ENCODE measurements at places on chromosomes 11 and 22.

DNA sequence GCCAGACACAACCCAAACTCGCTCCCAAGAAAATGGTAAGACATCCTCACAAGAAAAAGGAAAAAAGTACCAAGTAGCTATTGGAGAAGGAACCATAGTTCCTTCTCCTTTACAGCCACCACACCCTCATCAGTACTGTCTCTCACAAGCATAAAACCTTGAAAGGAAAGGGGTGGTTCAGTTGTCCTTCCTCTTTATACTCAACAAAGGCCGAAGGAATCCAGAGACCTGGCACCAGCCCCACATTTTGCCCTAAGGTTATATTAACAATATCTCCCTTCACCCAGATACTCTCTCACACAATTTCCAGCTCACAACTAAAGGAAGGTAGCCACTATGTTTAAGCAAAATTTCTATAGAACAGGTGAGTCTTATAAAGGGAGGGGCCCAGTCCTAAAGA, 8.5 kb downstream of the FHIP1B start:
- no peak for DNase-seq

GRCh38 chr11:71410363-71410966, 37.7 kb downstream of the DHCR7 start:
- DNase-seq: no peak

DNA sequence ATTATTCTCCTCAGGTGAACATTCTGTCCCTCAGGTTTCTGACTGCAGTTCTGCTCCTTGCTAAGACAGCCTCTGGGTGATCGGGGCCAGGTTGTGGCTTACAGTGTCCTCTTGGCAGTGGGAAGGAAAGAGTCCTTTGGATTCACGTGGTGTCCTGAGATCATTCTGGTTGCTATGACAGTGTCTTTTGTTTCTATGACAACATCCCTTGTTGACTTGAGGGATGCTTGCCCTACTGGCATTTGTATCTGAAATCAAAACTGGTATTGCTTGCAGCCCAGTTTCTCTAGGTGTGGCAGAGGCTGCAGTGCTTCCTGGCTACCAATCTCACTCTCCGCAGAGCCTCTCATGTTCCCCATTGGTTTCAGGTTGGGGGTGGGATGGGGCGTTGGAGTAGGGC, 151.8 kb upstream of the CCDC90B start:
- DNase-seq: no peak

- DNase-seq: no peak
Observed at GRCh38 chr22:49513358-49513851, 314.3 kb downstream of the BRD1 start.

GRCh38 chr11:93902921-93903320, 52.5 kb upstream of the VSTM5 start:
- DNase-seq: no peak

DNA sequence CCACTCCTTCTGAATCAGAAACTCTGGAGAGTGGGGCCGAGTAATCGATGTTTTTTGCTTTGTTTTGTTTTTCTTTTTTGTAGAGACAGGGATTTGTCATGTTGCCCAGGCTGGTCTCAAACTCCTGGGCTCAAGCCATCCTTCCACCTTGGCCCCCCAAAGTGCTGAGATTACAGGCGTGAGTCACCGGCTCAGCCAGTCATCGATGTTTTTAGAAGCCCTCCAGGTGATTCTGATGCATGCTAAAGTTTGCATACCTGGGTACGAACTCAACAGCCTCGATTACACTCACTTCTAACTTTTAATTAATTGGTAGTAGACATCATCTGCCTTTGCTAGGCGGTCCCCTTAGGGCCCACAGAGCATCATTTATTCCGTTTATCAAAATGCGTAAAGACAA, 50.3 kb downstream of the C11orf71 start:
- DNase-seq: no peak

- no peak for DNase-seq
Observed at GRCh38 chr11:79418241-79418640, 22.6 kb downstream of the TENM4 start.
